ENCODE measurements at places on chromosomes 1 and 21.

- no peaks in the 10 kb centered on the region for H3K27me3 ChIP-seq
- peaks cover 10% of the 10 kb centered on the region for H3K4me1 ChIP-seq
- no peak overlapping the region for H3K27ac ChIP-seq
- H3K36me3 ChIP-seq = no peaks in the 10 kb centered on the region
- H3K4me3 ChIP-seq = no peak overlapping the region
Observed at GRCh38 chr1:97123717-97124431, 402.3 kb downstream of the PTBP2 start.

GRCh38 chr1:212825798-212826452 lies 21.5 kb downstream of the SPATA45 start:
- no peak overlapping the region for H3K4me3 ChIP-seq
- no peaks in the 10 kb centered on the region for H3K4me1 ChIP-seq

DNA sequence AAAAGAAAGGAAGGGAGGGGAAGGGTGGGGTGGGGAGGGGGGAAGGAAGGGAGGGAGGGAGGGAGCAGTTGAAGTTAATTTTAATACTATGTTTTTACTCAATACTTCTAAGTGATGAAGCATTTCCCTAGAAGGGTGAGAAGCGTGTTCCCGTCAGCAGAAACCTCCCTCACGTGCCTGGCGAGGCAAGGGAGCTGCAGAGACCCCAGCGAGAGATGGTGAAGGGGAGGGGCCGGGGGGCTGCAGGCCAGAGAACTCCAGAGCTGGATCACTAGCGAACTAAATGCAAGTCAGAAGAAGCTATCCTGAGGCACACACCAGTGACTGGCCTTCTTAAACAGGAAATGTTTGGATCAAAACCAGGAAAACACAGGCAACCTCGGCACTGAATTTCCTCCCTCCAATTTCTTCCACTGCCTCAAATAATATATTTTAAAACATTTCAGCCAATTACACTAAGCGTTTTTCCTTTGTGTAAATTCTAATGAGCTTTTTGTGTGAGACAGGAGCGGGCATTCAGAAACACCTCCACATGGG lies 18.0 kb downstream of the WDR4 start:
- no peaks in the 10 kb centered on the region for H3K27me3 ChIP-seq
- no peak overlapping the region for H3K27ac ChIP-seq
- no peaks in the 10 kb centered on the region for H3K36me3 ChIP-seq
- no peak for DNase-seq
- no peak overlapping the region for H3K4me3 ChIP-seq

DNA sequence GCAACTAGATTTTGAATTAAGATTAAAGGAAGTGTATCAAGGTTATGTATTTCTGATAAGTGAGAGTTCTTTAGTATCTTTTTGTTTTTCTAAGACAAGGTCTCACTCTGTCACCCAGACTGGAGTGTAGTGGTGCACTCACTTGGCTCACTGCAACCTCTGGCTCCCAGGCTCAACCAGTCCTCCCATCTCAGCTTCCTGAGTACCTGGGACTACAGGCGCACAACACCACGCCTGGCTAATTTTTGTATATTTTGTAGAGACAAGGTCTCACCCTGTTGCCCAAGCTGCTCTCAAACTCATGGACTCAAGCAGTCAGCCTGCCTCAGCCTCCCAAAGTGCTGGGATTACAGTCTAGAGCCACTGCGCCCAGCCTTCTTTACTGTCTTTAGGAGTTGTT lies 33.7 kb downstream of the DHX9 start:
- no peak for DNase-seq
- H3K4me1 ChIP-seq = no peaks in the 10 kb centered on the region
- no peaks in the 10 kb centered on the region for H3K27me3 ChIP-seq
- H3K27ac ChIP-seq = no peak overlapping the region
- H3K4me3 ChIP-seq = no peak overlapping the region

DNA sequence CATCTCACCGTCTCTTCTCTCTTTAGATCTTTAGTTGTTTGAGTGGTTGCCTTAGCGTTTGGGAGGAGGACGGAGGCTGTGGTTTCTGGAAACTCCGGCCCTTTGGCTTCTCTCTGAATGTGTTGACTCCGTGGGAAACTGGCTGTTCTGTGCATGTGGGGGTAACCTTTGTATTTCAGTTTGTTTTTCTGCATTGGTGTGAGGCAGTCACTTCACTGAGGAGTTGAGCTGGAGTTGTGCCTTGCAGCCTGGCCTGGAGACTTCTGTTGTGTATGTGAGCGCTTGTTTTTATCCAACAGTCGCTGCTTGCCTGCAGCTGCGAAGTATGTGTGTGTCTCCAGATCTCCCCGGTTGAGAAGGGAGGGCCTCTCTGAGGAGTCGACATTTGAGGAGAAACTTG lies 33.6 kb downstream of the CLDN14 start:
- H3K36me3 ChIP-seq = no peaks in the 10 kb centered on the region
- no peak overlapping the region for H3K27ac ChIP-seq

- DNase-seq = no peak
- H3K4me1 ChIP-seq = peaks cover 33% of the 10 kb centered on the region
Observed at GRCh38 chr21:36135391-36136102, 668 bp downstream of the CBR3 start.

DNA sequence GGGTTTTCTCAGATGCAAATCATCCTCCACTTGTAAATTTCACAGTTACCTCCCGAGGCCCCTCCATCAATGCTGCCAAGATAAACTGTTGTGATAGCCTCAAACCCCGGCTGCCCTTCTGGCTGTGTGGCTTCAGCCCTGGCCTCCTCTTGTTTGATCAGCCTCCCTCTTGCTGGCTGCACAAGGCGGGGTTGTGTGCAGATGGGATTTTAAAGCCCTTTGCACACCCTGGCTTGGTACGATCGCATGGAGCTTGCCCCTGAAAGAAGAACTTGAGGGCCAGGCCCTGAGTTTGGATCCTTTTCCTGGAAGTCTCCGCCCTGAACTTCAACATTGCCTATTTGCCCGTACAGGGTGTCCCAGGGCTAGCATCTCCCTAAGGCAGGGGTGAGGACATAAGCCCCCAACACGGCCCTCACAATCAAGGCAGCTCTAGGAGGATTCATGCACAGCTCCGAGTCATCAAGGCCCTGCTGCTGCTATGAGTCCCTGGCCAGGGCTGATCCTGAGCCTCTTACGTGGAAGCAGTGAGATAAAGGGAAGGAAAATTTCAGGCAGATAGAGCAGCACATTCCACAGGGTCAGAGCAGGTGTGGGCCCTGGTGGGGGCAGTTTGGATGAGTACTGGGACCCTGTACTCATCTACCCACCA lies 181.2 kb upstream of the VAMP3 start:
- H3K4me1 ChIP-seq = no peaks in the 10 kb centered on the region
- DNase-seq = no peak
- H3K27me3 ChIP-seq = no peaks in the 10 kb centered on the region
- H3K27ac ChIP-seq = no peak overlapping the region

DNA sequence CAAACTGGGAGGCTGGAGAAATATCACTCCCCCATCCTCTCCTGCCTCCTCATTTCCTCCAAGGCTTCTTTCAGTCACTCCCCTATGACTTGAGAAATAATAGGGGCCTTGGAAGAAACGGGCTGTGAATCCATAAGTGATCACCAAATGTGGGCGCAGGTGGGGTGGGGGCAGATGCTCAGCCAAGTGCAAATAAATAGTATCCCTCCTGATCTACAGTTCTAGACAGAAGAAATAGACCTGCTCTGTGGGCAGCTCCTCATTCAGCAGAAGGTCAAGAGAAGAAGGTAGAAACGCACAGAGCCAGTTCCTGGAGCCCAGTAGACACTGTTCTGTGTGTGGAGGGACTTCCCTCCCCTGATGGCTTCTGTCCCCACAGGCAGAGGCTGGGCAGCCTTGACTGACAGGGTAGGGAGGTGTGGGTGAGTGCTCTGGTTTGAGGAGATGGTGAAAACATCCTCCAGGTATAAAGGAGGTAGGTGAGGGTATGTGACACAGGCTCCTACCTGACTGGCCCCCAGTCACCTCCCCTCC lies 17.1 kb downstream of the PAX7 start:
- no peaks in the 10 kb centered on the region for H3K36me3 ChIP-seq
- no peak overlapping the region for H3K27ac ChIP-seq

GRCh38 chr1:192575499-192576189 lies at the start of gene RGS1:
RGS1 (plus strand) TSS chr1:192575773; CDS start chr1:192575793, 20 bp downstream.
- no peaks in the 10 kb centered on the region for H3K4me1 ChIP-seq
- H3K27me3 ChIP-seq = no peaks in the 10 kb centered on the region
- no peak for DNase-seq
- H3K36me3 ChIP-seq = no peaks in the 10 kb centered on the region
- H3K27ac ChIP-seq = no peak within 1 kb of the TSS
- H3K4me3 ChIP-seq = peak within 1 kb of the TSS; percentile 19

DNA sequence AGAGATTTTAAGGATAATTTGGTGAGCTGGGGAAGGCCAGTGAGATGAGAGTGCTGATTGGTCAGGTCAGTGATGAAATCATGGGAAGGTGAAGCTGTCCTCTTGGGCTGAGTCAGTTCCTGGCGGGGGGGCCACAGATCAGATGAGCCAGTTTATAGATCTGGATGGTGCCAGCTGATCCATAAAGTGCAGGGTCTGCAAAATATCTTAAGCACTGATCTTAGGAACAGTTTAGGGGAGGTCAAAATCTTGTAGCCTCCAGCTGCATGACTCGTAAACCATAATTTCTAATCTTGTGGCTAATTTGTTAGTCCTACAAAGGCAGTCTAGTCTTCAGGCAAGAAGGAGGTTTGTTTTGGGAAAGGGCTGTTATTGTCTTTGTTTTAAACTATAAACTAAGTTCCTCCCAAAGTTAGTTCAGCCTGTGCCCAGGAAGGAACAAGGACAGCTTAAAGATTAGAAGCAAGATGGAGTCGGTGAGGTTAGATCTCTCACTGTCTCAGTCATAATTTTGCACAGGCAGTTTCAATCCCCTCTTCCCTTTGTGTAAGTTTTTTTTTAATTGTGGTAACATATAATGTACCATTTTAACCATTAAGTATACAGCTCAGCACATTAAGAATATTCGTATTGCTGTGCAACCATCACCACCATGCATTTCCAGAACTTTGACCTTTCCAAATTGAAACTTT lies 39.4 kb downstream of the PTAFR start:
- H3K27ac ChIP-seq = no peak overlapping the region
- no peaks in the 10 kb centered on the region for H3K27me3 ChIP-seq
- DNase-seq = no peak
- H3K4me3 ChIP-seq = no peak overlapping the region
- H3K4me1 ChIP-seq = no peaks in the 10 kb centered on the region

DNA sequence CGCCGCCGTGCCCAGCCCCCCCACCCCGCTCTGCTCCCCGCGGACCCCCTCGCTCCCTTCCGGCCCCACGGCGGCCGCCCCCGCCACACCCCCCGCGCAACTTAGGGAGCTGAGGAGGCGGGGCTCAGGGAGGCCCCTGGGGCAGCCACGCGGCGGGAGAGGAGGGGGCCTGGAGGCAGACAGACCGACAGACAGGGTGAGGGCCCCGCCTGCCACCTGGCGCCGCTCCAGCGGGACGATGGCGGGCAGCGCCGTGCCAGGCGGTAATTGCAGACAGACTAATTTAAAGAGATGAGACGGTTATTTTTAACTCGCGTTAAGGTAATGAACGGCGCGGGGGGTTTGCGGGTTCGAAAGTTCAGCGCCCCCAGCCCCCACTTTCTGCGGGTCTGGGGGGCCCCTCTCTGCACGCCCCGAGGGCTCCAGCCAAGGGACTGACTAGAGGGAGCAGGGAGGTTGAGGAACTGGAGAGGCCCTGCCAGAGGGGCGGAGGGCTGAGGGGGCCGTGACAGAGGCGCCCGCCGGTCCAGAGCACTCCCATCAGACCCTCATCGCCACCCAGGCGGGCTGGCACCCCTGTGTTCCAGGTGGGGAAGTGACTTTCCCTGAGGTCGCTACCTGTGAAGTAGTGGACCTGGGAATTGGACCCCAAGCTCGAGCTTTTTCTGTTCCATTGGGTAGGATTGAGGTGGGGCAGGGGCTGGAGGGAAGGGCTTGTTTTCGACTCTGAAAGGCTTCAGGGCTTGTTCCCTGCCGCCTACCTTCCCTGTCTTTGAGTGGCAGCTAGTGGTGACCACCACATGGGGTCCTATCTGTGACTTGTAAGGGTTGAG lies 5.4 kb downstream of the FOXO6 start:
- no peaks in the 10 kb centered on the region for H3K36me3 ChIP-seq
- no peaks in the 10 kb centered on the region for H3K27me3 ChIP-seq
- H3K27ac ChIP-seq = peak overlapping the region; percentile 45
- H3K4me1 ChIP-seq = peaks cover 39% of the 10 kb centered on the region
- peak overlapping the region; percentile 41 for H3K4me3 ChIP-seq

- H3K27ac ChIP-seq = no peak overlapping the region
- no peak overlapping the region for H3K4me3 ChIP-seq
- H3K36me3 ChIP-seq = no peaks in the 10 kb centered on the region
- DNase-seq = no peak
- H3K27me3 ChIP-seq = no peaks in the 10 kb centered on the region
- H3K4me1 ChIP-seq = no peaks in the 10 kb centered on the region
Observed at GRCh38 chr21:31299291-31300147, 44.5 kb downstream of the TIAM1 start.

DNA sequence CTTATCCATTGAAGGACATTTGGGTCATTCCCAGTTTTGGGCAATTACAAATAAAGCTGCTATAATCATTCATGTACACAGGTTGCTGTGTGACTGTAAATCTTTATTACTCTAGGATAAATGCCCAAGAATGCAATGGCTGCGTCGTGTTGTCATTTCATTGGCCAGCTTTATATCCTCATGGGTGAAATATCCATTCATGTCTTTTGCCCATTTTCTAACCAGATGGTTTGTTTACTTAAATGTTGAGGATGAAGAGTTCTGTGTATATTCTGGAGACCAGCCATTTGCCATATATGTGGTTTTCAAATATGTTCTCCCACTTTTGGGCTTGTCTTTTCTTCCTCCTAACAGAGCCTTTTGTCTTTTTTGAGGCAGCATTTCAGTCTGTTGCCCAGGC lies 25.3 kb downstream of the TRIM11 start:
- peaks cover 11% of the 10 kb centered on the region for H3K4me1 ChIP-seq
- H3K4me3 ChIP-seq = no peak overlapping the region
- no peak for DNase-seq
- no peaks in the 10 kb centered on the region for H3K27me3 ChIP-seq

DNA sequence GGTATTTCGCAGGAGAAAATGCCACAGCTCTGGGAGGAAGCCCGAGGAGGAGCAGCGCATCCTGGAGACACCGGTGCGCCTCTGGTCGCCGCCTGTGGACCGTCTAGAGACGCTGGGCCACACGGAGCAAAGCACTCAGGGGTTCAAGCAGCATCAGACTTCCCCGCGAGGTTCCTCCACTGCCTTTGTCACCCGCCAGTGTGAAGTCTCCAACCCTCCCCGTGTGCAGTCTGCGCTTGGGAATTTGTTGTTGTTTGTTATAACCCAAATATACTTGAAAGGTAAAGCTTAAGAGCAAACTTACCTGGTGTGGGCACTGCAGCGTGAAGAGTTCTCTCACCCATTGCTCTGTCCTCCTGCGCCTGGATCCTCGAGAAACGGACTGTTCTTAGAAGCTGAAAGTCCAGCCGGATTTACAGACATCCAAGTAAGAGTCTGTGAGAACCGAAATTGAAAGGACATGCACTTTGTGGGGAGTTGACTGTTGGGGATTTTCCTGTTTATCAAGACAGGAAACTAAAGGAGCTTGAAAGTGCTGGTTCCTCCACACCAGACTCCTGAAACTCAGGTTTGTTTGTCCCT lies at the start of gene GBP4:
Gene GBP4 (minus strand): TSS at position 452 of the 582 bp plus-strand sequence. CDS start 108 bp downstream, at position 344.
- H3K27ac ChIP-seq = peak within 1 kb of the TSS; percentile 88
- DNase-seq = no peak
- no peaks in the 10 kb centered on the region for H3K36me3 ChIP-seq
- peak within 1 kb of the TSS; percentile 55 for H3K4me3 ChIP-seq
